ENCODE measurements at places on chromosomes 6 and 20.

GRCh38 chr6:88785478-88785877 lies 177.9 kb downstream of the RNGTT start:
- no peak for DNase-seq

- no peak for DNase-seq
These were observed 55.9 kb upstream of the RREB1 start for GRCh38 chr6:7051780-7052442.

GRCh38 chr20:7989379-7989778 lies 30.2 kb downstream of the TMX4 start:
- DNase-seq: no peak

DNA sequence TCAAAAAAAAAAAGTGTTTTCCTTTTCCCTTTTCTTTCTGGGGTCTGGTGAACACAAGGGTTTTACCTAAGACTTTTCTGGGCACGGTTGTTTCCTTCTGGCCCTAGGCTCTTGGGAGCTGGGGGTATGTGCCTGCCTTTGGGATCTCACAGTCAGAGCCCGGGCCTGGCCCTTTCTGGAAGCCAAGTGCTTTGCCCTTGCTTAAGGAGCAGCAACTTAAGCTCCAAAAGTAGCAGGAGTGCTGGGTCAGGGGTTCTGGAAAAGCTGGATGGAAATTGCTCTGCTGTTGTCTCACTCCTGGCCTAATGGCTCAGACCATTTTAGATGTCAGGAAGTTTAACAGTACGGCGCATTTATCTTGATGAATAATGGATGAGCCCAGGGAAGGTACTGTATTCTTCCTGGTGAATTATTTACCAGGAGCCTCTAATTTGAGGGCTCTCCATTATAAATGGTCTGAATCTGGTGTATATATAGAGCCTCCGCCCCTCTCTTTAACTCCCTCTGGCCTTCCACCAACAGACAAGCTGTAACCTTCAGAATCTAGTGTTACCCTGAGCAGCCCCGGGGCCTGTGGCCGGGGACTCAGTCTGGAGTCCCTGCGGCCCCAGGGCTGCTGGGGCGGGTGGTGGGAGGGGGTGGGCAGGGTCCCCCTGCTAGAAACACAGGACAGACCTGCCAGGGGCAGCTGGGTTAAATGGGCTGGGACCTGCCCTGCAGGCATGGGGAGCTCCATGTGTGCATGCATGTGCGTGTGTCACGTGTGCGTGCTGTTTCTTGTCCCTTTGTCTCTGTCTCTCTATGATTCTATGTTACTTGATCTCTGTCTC lies 37.5 kb downstream of the PTK7 start:
- no peak for DNase-seq

DNA sequence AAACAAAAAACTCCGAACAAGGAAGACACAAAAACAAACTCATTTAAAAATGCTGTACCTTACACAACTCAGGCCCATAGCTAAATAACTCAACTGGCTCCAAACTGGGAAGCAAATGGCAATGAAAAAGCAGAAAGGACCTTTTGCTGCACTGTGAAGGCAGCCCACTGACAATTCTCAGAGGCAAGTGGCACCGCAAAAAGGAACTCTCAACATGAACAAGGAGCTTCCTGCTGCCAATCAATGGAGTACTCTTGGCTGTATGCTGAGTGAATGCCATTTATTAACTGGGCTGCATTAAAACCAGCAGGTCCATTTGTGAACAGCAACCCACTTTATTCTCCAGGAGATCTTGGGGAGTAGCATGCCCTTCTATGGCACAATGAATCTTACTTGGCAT lies 209.9 kb downstream of the PTPRK start:
- DNase-seq: no peak

- DNase-seq: no peak
These were observed 34.6 kb downstream of the MYH7B start for GRCh38 chr20:34990231-34990630.

- no peak for DNase-seq
These were observed 29.7 kb downstream of the SPDEF start for GRCh38 chr6:34526241-34526972.

GRCh38 chr6:56382416-56382940 lies 135.1 kb upstream of the COL21A1 start:
- DNase-seq: no peak

- no peak for DNase-seq
These were observed 63.7 kb downstream of the SH3BGRL2 start for GRCh38 chr6:79694623-79695343.

DNA sequence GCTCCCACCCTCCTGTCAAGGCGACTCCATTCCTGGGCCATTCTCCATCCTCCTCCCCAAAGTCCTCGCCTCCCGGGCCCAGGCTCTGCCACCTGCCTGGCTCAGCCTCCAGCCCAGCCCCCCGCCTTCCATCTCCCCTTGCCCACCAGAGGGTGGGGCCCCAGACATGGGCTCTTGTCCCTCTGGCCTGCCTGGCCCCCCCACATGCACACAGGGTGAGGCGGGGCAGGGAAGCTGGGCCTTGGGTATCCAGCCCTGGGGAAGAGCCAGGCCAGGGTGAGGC lies 95.2 kb downstream of the YTHDF1 start:
- DNase-seq: no peak

DNA sequence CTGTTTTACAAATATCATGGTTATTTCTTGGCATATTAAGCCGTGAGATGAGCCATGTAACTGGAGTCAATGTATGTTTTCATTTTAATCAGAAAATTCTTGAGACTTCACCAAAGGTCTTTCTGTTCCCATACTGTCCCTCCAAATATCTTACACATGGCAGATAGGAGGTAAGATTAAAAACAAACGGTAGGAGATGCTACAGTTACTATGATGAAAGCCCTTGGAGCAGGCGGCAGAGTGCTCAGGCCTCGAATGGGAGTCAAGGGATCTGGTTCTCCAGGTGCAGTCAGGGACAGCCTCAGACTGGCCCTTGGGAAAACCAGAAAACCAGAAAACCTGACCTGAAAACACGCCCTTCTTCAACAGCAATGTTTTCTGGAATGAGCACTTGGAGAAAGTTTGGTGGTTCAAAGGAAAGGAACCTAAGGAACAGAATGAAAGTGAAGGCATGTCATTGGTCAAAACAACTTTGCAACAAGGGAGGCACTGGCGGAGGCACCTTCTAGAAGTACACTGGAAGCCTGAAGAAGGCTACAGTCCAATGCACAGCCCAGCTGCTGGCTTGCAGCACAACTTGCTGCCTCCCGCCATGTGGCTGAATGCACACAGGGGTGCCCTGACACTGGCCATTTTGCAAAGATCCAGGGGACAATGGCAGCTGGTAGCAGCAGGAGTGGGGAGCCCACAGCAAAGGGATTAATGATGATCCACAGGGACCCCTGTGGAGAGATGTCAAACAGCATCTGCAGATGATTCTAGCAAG lies 17.4 kb upstream of the FOXO3 start:
- no peak for DNase-seq

DNA sequence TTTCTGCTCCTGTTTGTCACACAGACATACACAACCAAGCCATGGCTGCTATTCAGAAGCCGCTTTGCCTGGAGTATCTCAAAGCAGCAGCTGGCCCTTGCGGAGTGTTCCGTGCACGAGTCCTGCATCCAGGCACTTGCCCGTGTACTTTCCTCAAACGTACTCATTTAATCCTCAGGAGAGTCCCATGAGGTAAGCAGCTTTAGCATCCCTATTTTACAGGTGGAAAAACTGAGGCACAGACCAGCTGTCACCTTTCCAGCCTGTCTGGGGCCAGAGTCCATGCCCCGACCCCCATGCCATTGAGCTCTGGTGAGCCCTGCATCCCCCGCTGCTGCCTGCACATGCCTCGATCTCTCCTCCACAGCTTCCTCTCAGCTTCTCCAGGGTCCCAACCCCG lies 130.0 kb downstream of the ERMARD start:
- no peak for DNase-seq

- no peak for DNase-seq
These were observed 14.2 kb upstream of the UNC93A start for GRCh38 chr6:167276772-167277533.

GRCh38 chr6:2296781-2297180 lies 51.4 kb upstream of the GMDS start:
- DNase-seq: no peak

GRCh38 chr6:84798257-84798656 lies 33.9 kb upstream of the TBX18 start:
- DNase-seq: no peak

GRCh38 chr6:36268478-36269275 lies 1.2 kb upstream of the PNPLA1 start:
- DNase-seq: no peak

- no peak for DNase-seq
These were observed 171.9 kb upstream of the MAP3K7 start for GRCh38 chr6:90758741-90759140.

DNA sequence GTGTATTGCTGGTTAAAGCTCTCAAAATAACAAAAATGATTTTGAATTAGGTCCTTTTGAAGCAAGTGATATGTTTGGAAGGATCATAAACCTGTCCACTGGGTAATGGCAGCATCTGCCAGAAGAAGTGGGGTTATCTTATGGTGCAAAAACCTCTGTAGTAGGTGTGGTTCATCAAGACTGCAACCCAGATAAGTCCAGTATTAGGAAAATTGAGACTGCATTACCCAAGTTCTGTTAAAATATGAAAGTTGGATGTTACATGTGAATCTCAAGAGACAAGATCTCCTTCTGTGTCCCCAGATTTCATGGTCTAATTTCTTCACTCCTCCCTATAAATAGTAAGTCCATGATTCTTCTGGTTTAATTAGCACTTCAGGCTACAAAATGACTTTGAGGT lies 59.4 kb downstream of the RPRD1B start:
- no peak for DNase-seq

DNA sequence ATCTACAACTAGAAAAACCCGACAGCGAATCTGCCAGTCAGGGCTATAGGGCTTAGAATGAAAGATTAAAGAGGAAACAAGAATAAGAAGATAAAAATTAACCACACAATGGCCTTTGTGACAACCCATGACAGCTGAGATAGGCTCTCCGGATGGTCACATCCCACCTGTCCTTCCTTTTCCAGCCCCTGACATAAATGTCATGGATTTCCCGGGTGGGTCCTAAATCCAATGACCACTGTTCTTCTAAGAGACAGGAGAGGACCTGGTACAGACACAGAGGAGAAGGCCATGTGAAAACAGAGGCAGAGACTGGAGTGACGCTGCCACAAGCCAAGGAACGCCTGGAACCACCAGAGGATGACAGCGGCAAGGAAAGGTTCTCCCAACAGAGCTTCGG lies 41.8 kb downstream of the ATXN1 start:
- no peak for DNase-seq

DNA sequence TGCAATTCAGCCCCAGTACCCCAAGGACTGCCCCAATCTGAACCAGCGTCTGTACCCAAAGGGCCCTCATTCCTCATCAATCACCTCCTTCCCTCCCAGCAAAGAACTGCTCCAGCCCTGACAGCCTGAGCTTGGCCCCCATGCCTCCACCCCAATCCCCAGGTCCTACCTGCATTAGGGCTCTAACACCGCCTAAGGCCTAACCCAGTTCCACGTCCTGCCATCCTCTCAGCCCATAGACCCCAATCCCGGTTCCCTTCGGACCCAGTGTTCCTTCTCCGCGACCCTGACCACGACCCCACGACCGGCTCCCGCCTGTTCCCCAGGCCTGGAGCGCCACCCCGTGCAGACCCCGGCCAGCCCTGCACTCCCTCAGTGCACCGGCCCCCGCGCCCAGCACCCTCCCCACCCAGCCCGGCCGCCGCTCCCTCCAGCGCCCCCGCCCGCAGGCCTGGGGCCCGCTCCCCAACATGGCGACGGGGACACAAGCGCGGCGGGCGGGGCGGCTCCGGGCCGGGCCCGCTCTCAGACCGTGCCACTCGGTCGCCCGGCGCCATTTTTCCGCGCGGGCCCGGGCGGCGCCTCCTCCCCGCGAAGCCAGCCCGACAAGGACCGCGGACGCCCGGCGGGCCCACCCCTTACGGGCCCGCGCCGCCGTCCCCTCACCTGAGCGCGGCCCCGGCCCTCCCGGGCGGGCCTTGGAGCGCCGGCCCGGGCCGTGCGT lies 483 bp downstream of the NCOA6 start:
- peak; percentile 30 for DNase-seq

GRCh38 chr6:105814745-105815536 lies 271.2 kb upstream of the PRDM1 start:
- DNase-seq: no peak

DNA sequence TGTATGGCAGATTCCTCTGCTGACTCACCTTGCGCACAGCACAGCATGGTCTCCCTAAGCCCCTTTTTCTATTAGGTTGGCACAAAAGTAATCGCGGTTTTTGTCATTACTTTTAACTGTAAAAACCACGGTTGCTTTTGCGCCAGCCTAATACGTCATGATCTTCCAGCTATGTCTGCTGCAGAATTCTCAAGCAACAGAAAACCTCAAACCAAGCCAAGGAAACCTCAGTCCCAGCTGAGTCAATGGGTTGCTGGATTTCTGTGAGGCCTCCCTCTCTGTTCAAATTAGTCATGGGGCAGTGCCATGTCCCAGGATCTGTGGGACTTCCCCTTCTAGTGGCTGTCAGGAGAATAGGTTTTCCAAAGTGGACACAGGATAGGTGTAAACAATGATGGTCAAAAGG lies 15.7 kb upstream of the ENPP1 start:
- no peak for DNase-seq

DNA sequence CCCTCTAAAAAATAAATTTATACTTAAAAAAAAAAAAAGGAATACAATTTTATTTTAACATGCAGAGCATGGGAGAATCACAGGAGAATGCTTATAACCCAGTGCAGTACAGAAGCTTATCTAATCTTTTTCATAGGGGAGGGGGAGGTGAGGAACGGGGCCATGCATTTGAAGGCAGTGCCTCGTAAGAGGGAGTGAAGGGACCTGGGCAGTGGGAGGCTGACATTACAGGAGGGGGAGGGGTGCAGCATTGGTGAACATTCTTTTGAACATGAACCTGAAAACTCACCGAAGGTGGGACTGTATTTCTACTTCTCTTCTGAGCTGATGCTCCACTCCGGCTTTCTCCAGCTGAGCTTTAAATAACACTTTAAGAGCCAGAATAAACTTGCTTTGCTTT lies 9.3 kb downstream of the AURKA start:
- no peak for DNase-seq

DNA sequence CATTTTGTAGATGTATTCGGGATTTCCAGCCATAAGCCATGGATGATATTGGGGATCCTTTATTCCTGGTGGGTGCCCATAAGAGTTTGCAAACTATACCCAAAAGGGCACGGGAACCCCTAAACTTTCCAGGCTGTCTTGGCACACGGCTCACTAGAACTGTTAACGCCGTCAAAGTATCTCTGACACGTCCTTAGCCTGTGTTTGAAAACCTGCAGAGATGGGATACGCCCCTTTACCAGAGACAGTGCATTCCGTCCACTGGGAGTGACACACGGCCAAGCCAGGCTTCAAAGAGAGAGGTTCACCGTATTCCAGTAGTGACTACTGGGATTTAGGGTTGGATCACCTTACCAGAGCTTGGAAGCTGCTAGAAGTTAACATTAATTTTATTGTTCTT lies 95.0 kb downstream of the THBS2 start:
- DNase-seq: no peak

DNA sequence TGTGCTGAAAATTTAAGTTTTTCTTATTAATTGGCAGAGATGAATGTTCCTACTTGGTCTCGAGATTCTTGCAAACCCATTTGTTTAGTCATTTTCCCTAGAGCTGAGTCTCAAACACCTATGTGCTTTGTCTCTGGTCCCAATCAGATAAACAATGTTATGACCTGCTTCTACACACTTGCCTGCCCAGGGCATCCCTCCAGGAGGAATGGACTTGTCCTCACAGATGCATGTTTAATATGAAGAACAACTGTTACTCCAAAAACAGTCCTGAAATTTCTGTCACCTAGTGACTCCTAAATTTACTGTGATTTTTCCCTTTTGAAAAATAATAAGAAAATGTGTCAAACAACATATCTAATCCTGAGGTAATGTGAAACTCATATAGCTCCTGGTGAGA lies 43.7 kb downstream of the HDGFL1 start:
- no peak for DNase-seq

GRCh38 chr20:45552456-45552855 lies 5.3 kb upstream of the EPPIN start:
- no peak for DNase-seq

All from NCI-H460 (cell line).